Stimulated activated CD4-positive, alpha-beta T cell treated with anti-CD3 and anti-CD28 coated beads, Interleukin-15, amount 100 ng/mL, for 1 hour (primary cell): ENCODE measurements at places on chromosomes 16 and 17.

GRCh38 chr16:52993179-52993578 is 59.5 kb downstream of the CHD9NB start:
- DNase-seq: no peak

GRCh38 chr17:61454381-61455323 is 2.4 kb downstream of the TBX4 start:
- DNase-seq: no peak

DNA sequence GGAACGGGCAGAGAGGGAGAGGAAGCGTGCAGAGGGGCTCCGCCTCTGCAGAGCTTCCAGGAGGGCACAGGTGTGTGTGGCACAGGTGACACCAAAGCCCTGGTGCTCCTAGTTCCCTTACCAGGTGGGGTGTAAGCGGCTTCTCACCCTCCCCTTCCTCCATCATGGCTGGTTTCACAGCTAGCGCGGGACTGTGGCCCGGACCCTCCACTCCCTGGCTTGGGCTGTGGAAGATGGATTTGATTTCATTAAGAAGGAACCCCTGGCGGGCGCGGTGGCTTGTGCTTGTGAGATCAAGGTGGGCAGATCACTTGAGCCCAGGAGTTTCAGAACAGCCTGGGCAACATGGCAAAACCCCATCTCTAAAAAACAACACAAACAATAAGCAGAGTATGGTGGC is 241.2 kb upstream of the GSE1 start:
- no peak for DNase-seq

- DNase-seq: peak; percentile 45
Observed at GRCh38 chr16:15961060-15961511, 11.7 kb downstream of the ABCC1 start.

DNA sequence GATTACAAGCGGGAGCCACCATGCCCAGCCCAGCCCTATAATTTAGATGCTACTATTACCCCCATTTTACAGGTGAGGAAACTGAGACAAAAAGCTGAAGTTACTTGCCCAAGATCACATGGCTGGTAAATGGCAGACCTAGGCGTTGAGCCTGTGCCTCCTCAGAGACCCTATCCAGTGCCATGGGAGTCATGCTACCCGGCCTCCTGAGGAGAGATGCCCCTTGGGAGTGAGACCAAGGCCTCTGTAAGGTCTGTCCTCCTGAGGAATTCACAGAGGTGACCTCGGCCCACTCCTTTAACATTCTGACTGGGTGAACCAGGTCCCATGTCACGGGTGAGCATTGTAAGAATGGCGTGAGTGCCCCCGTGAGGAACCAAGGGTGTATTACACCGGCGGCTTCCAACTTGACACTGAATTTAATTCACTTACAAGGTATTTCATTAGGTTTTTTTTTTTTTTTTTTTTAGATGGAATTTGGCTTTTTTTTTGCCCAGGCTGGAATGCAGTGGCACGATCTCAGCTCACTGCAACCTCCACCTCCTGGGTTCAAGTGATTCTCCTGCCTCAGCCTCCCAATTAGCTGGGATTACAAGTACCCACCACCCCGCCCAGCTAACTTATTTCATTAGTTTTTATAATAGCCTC is 95.7 kb downstream of the ABCC6 start:
- DNase-seq: peak; percentile 50

GRCh38 chr17:79960788-79961522 is 74.7 kb downstream of the TBC1D16 start:
- DNase-seq: no peak

GRCh38 chr17:36592716-36593321 is 1.1 kb downstream of the DHRS11 start:
- DNase-seq: no peak

- DNase-seq: no peak
Observed at GRCh38 chr16:4147236-4147635, 31.0 kb upstream of the ADCY9 start.

GRCh38 chr17:61414141-61414935 is 14.7 kb downstream of the TBX2 start:
- DNase-seq: no peak

DNA sequence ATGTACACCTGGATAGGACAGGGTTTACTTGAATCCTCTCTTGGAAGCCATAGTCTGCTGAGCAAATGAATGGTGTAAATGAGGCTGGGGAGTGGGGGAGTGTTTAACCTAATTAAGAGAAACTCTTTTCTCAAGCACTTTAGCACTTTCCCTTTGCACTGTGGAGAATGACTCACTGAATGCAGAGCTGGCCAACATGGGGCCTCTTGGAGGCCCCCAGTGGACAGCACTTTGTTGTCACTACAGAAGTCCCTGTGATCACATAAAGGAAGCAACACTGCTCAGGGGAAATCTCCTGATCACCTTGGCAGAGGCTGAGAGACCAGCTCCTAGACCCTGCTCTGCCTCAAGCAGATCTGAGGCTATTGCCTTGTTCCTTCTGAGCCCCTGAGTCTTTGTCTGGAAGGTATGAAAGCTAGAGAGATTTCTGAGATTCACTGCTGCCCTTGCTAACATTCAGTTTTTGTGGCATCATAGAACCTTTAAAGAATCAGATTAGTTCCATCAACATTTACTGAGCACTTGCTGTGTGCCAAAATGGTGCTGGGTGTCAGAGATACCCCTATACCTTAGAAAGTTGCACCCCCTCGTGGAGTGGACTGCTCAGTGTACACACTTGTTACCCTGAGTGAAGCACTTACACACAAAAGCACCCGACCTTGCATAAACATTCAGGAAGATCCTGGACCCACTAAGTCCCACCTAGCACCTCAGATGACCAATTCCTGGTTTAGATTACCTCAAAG is 230.1 kb upstream of the CCL2 start:
- no peak for DNase-seq

DNA sequence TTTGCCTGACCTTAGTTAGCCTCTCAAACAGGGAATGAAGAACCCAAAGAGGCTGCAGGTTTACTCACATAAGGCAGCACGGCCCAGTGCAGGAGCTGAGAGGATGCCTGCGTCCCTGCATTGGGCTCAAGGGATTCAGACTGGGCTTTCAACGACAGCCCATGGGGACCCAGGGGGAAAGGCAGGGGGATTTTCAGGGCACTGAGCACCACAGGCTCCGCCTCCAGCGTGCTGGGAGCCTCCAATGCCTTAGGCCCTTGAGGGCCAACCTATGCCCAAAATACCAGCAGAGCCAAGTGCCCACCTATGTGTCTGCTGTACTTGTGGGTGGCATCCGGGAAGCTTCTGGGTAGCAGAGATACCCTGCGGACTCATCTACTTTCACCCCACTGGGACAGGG is 22.3 kb downstream of the DCAKD start:
- no peak for DNase-seq

DNA sequence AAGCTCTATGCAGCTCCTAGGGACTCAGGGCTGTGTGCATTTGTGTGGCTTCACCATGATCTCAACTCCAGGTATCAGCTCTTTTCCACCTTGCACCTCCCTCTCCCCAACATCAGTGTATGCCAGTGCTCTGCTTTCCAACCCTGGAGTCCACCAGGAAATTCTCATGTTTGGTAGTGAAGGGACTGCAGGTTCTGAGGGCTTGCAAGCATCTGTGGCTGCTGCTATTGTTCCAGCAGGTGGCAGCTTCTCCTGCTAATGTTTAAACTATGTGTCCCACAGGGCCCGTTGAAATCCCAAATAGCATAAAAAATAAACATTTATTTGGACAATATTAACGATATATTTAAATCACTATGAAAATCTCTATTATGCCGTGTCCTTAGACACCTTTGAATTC is 82.0 kb downstream of the RGS9 start:
- DNase-seq: no peak

DNA sequence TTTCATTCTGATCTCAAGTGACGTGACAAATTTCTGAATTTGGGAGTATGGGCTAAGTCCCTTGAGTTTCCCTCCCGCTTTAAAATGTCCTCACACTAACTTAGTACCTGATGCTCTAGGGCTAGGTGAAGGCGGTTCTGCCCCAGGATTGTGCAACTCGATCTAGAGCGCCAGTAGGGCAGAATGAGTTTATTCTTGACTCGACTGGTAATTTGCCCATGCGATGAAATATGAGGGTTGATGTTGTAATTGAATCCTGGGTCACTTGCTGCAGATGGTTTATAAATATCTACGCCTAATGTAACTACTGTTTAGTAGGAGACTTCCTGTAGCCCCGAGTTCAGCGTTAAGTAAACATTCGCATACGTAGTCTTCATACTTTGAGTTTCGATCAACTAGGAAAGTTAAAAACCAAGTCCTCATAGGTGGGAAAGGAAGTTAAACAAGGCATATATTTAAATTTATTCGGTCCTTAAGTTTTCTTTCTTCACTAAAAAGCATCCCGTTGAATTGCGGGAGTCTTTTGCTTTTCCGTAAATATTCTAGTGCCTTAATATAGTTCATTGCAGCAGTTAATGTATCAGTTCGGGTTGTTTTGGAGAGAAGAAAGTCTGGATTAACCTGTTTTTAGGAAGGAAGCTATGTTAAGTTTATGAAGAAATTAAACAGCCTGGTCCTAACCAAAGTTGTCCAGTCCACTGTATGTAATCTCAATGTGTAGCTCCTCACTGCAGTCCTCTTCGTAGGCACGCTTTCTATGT is 1.6 kb downstream of the CTCF start:
- DNase-seq: no peak

GRCh38 chr17:1997927-1998742 is 27.0 kb downstream of the RTN4RL1 start:
- no peak for DNase-seq

- DNase-seq: peak; percentile 73
Observed at GRCh38 chr17:8158267-8159031, 4.3 kb downstream of the VAMP2 start.

- DNase-seq: no peak
Observed at GRCh38 chr17:41026715-41027471, at the start of gene KRTAP1-5. Gene KRTAP1-5 (minus strand): TSS chr17:41027208. CDS start chr17:41027155, 53 bp downstream.

GRCh38 chr17:32596628-32597027 is 109.8 kb downstream of the CDK5R1 start:
- no peak for DNase-seq

GRCh38 chr16:12422233-12422632 is 381.5 kb downstream of the CPPED1 start:
- DNase-seq: no peak

DNA sequence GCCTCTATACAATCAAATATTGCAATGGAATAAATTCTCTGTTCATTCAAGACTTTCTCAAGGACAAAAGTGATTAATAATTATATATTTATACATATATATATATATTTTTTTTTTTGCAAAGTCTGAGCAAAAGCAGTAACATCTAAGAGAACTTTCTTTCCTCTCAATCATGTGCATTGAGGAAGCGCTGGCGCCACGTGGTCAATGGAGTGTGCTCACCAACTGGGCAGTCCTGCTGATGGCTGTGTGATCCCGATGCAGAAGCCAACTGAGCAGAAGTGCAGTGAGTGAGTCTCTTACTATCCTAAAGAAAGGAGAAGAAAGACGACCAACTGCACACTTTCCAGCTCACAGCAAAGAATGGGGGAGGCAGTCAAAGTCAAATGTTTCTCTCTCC is 37.2 kb upstream of the ULK2 start:
- DNase-seq: no peak

DNA sequence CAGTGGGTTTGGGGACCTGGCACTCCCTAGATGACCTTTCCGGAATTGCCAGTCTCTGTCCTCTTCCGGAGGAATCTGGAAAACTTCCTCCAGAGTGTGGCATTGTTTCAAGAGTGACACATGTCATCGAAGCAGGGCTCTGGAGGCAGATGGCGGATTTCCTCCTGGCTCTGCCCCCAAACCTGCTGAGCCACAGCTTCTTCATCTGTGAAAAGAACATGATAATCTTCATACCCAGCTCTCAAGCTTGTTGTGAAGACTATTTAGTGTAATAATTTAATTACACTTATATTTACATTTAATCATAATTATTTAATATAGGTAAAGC is 19.7 kb upstream of the TEX2 start:
- no peak for DNase-seq

- no peak for DNase-seq
Observed at GRCh38 chr17:1173432-1174262, 6.1 kb downstream of the ABR start.

- no peak for DNase-seq
Observed at GRCh38 chr16:11033629-11034420, 89.5 kb downstream of the CLEC16A start.

DNA sequence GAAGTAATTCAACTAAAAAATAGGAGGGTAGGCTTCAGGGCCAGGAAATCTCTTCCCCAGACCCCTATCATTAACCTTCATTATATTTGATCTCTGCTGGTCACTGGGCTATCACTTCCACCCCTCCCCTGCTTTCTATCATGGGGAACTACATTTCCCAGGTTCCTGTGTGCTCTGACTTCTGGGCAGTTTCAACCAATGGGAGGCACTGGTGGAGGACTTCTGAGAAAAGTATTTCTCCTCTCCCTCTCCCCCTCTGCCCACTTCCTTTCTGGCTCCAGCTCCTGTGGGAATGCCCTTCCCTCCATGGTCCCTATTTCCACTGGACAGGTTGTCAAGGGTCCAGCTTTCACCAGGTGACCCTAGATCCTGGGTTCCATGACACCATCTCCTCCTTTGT is 364.4 kb downstream of the C16orf95 start:
- no peak for DNase-seq

- no peak for DNase-seq
Observed at GRCh38 chr16:6020162-6020985, 922.8 kb upstream of the EEF2KMT start.

DNA sequence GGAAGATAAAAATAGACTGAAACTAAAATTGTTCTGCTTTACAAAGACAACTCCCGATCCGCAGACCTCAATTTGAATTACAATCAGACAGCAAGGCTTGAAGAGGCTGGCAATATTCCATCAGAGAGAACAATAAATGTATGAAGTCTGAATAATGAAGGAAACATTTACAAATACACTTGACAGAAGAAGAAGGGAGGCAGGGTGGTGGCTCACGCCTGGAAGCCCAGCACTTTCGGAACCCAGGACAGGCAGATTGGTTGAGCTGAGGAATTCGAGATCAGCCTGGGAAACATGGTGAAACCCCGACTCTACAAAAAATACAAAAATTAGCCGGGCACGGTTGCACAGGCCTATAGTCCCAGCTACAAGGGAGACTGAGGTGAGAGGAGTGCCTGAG is 14.6 kb downstream of the ODF4 start:
- DNase-seq: no peak

- DNase-seq: no peak
Observed at GRCh38 chr16:69924777-69925191, 26.4 kb upstream of the CLEC18A start.

DNA sequence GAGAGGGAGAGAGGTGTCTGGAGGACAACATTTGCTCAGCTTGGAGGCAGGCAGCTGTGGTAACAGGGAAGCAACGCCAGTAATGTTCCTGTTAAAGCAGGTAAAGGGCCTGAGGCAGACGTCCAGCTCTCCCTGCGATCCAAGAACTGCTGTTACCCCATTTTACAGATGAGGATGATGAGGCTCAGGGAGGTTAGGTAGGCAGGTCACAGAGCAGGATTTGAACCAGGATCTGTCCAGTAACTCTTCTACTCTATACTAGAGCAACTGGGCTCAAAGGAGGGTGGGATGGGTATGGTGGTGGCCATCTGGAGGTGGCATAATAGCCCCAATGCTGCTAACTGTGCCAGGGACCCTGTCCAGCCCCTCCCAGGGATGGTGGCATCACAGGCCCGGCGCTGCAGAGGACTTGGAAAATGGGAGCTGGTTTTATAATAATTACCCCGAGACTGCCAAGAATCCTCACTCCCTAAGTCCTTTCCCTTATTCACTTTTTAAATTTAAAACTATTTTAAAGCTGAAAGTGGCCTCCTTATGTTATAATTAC is 12.0 kb downstream of the CA7 start:
- no peak for DNase-seq

- no peak for DNase-seq
Observed at GRCh38 chr16:53925107-53925410, 221.1 kb downstream of the FTO start.

- no peak for DNase-seq
Observed at GRCh38 chr17:75595284-75595919, 7.8 kb downstream of the MYO15B start.
